Activated CD4-positive, alpha-beta T cell treated with anti-CD3 and anti-CD28 coated beads for 48 hours (primary cell): ENCODE measurements at places on chromosomes 12 and 14.
A peak's percentile ranks its signal among the peaks of the same experiment; 100 is the strongest.

- no peak for DNase-seq
These were observed 113.6 kb downstream of the PIWIL1 start for GRCh38 chr12:130451001-130451930.

- DNase-seq, result no peak
These were observed 245.6 kb upstream of the ATP2B1 start for GRCh38 chr12:89954259-89954658.

DNA sequence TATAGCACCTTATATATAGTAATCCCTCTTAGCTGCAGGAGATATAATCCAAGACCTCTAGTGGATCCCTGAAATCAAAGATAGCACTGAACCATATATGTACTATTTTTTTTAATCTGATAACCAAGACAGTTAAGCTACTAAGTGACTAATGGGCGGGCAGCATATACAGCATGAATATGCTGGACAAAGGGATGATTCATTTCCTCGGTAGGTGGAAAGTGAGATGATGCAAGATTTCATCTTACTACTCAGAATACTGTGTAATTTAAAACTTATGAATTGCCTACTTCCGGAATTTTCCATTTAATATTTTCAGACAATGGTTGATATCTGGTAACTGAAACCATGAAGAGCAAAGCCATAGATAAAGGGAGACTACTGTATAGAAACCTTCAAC is 36.2 kb downstream of the PRMT8 start:
- DNase-seq, result no peak

GRCh38 chr14:86491743-86492142 is 961.8 kb downstream of the FLRT2 start:
- DNase-seq, result no peak

DNA sequence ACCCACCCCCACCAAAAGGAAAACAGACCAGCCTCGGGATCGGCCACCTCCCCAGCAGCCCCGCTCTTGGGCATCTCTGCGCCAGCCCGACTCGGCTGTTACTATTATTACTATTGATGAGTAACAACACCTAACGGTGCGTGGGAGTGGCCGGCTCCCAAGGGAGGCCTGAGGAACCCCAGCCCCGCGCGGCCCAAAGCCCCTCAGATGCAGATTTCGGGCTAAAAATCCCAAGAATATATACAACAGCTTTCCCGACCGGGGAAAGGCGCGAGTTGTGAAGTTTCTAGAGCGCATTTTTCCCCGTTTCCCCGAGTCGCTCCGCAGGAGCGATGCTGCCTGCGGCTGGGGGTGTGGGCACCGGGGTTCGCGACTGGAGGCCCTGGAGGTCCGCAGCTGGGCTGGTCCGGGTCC is 565 bp downstream of the NT5DC3 start:
- peak; percentile 60 for DNase-seq

DNA sequence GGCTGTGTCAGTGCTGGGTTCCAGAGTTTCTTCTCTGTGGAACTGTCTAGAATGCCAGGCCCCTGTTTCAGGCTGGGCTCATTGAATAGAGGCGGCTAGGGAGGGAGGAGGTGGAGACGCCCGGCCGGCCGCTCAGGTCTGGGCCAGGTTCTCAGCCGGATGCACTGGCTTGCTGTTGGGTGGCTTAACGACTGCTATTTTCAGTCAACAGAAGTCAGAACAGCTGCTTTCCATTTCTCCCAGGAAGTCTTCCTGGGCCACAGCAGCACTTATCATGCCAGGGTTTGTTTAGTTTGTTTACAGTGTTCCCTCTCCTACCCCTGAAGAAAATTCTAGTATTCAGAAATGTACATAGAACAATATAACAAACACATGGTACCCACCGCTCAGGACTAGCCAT is 26.0 kb upstream of the VPS37B start:
- no peak for DNase-seq

- DNase-seq, result no peak
These were observed 10.2 kb downstream of the ELK3 start for GRCh38 chr12:96204381-96204780.

DNA sequence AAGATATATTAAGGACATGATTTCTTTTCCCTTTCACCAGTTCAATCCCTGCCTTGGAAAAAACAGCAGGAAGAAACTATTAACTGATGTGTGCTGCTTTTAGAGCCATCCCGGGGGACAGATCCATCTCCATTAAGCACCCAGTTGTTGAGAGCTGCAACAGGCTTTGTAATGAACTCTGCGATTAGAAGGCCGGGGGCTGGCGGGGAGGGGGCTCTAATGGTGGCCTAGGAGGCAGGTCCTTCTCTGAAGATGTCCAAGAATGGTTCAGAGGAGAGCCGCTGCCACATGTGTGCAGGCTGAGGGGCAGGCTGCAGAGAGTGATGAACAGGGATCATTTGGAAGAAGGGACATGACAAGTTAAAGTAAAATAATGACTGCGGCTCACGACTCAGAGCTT is 67.8 kb downstream of the GALNT8 start:
- no peak for DNase-seq
